ENCODE measurements at places on chromosomes 6 and 20.

DNA sequence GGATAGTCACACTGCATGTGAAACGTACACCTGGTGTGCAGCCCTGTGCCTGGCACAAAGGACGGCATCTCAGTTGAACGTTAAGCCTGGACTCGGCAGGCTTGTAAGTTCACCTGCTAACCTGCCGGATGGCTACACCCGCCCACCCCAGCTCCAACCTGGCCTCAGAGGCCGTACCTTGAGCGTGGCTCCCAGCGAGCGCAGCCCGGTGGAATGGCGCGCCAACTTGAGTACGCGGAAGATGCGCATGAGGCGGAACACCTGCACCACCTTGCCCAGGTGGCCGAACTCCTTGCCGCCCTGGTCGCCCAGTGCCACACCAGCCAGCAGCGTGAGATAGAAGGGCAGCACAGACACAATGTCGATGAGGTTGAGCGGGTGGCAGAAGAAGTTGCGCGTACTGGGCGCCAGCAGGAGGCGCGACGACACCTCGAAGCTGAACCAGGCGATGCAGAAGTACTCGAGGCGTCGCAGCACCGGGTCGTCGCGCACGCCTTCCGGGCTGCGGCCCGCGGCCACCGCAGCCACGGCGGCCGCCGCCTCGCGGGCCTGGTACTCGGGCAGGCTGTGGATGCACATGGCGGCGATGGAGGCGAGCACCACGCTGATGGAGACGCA is 3.3 kb downstream of the KCNS1 start:
- peak; percentile 57 for DNase-seq

- peak; percentile 4 for DNase-seq
These were observed 38.1 kb upstream of the ISM1 start for GRCh38 chr20:13183005-13183404.

GRCh38 chr20:1357921-1358671 is 29.2 kb upstream of the SDCBP2 start:
- DNase-seq = no peak

GRCh38 chr20:2000285-2000684 is 6.4 kb upstream of the PDYN start:
- no peak for DNase-seq

DNA sequence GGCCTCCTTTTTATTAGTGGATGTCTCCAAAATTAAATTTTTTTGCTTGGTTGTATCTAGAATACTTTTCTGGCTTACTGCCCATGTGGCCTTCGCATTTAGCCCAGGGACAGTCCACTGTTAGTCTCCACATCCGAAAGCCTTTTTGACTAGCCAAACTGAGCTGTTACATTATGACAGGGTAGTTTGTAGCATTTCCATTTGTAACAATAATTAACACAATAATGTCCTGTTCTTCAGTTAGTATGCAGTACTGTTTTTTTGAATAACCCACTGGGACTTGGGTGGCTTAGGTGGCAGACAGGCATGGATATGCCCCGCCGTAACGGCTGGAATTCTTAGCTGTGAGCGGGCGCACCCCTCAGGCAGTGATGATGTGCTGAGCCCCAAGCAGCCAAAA is 12.7 kb upstream of the BTN3A2 start:
- no peak for DNase-seq

DNA sequence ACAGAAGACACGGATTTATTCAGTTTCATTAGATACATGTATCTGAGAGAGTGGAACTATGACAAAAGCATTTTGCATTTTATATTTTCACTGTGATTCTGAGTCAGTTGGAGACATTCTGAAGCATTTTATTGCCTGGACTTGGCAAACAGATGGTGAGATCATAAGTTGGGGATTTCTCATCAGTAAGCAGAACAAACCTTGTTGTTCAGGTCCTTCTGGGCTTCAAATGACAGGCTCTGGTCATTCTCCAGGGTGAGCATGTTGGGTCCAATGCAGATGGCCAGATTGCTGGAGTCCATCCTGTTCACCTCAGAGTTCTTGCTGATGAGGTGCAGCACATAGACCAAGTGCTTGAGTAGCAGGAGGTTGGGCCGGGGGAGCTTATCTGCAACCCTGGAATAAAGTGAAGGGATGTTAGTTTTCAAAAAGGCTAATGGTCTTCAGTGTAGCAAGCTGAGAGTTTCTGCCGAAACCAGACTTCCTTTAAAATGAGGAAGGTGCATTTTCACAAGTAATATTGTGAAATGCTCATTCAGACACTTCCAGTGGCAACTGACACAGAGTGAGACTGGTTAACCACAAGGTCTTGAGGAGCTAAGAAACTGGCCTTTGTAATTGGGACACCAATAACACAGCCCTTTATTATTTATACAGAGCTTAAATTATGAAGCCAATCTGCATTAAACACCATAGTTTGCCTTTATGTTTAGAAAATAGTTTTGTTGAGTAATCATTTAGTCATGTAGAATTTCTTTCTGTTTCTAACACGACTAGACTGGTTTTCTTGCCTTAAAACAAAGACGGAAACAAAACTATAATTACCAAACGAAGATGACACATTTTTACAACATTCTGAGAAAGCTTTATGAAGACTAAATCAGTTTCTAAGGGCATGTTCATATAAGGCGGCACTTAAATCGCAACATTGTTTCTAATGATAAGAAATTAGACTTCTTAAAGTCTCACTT is 5.6 kb downstream of the TAGAP start:
- peak; percentile 64 for DNase-seq

DNA sequence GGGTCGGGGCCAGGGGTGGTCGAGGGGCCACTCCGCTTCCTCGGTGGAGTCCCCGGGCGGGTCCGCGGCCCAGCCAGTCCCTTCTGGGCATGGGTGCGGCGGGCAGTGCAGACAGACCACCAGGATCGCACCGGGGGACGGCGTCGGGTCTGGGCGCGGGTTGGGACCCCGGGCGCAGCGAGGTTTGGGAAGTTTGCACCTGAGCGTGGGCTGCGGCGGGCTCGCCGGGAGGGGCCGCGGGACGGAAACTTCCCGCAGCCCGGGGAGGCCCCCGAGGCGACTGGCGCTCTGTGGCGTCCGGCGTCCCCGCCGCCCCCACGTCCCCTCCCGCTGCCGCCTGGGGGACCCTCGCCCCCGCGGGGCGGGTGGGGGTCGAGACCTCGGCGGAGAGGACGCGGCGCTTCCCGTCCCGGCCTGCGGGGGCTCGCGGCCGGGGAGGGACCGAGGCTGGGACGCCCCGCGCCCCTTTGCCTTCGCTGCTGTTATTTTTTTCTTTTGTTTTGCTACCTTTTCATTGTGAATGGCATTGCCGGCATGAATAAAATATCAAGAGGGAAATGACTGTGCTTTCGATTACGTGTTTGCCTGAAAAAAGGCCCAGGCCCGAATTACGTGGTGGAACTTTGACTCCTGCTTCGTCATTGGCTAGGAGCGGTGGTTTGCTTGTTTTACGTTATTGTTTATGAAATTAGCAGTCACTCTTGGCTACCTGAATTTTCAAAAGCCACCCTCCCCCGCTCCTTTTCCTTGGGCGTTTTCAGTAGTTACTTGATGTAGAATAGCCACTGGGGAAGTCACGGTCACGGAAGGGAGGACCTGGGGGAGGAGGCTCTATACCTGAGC is 703 bp downstream of the SNX9 start:
- peak; percentile 86 for DNase-seq

DNA sequence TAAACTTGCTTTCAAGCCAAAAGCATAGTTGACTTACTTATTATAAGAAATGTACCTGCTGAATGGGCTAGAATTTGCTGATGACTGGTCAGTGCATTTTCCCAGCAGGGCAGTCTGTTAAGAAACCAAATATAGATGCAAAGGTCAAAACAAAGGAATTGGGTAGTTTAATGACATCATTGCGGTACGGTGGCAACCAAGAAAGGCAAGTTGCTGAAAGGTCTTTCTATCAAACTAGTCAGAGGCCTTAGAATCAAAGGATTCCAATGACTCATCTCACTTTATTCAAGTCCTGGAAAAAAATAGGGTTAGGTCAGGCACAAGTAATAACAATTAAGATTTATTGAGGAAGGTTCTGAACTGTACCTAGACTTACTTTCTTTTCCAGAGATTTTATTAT is 76.4 kb downstream of the KIZ start:
- DNase-seq = peak; percentile 64

DNA sequence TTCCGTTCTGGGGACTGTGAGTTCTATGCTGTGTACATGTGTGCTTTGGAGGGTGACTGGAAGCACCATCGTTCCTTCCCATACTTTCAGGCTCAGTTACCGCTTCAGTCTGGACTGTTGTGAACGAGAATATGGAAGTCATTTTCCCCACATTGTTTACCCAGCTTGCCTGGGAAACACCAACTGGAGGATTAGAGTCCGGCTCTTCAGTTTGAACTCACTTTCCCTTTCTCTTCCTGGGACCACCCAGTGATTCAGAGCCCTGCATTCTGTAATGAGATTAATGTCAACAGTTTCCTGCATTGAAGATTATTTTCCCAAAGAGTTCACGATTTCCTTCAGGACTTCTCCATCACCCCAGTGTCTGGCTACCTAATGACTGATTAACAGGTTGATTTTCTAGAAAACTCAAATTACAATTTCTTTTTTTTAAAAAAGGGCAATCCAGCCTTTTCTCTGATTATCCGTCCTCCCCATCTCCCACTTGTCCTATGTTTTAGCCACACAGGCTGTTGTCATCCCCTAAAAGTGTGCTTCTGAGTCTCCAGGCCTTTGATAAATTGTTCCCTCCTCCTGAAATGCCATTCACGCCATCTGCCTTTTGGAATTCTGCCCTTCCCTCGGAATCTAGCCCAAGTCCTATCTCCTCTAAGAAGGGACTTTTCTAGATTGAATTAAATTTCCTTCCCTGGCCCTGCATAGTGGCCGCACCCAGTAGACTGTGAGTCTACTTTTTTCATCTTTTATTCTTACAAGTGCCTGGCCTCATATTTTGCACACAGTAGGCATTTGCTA is 3.3 kb upstream of the TAGAP start:
- DNase-seq = no peak

DNA sequence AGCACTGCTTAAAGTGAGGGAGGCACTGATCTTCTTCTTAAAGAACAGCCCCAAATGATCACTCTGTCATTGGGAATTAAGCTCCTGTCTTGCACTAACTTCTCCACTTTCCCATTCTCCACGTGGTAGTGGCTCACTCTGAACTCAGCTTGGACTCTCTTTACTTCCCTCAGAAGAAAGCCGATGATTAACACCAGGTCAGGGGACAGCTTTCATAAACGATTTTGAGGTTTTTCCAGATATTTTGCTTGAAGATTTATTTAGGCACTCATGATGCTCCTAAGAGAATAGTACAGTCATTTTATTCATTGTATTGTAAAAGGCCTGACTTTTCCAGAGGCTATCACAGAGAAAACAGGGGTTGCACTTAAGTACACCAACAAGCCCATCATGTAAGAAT is 81.0 kb upstream of the LTV1 start:
- DNase-seq = no peak

GRCh38 chr20:36519944-36520343 is 21.4 kb upstream of the MYL9 start:
- no peak for DNase-seq
